ENCODE measurements at places on chromosomes 12 and 14.

GRCh38 chr12:94173660-94174265 lies 25.4 kb downstream of the PLXNC1 start:
- no peak for DNase-seq

DNA sequence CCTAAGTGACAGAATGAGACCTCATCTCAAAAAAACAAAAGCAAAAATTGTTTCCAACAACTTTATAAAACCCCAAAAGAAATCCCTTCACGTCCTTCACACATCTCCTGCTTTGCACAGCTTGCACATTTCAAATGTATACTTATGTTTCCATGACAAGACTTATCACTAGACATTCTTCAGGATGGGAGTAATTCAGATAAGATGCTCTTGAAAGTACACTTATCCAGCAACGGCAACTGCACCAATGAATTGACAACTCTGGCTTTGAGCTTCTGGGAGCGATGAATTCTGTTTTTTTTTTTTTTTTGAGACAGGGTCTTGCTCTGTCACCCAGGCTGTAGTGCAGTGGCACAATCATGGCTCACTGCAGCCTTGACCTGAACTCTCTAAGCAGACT lies 30.8 kb upstream of the AKAP5 start:
- DNase-seq = no peak

DNA sequence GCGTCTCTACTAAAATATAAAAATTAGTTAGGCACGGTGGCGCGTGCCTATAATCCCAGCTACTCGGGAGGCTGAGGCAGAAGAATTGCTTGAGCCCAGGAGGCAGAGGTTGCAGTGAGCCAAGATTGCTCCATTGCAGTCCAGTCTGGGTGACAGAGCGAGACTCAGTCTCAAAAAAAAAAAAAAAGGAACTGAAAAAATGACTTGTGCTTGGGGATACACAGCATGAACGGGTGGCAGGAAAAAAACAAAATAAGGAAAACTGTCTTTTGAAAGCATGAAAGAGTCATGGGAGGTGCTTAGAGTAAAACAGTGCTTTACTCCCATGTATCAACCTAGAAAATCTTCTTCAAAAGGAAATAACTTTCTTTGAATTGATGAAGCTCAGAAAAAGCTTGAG lies 80.8 kb downstream of the TMTC1 start:
- DNase-seq = no peak

DNA sequence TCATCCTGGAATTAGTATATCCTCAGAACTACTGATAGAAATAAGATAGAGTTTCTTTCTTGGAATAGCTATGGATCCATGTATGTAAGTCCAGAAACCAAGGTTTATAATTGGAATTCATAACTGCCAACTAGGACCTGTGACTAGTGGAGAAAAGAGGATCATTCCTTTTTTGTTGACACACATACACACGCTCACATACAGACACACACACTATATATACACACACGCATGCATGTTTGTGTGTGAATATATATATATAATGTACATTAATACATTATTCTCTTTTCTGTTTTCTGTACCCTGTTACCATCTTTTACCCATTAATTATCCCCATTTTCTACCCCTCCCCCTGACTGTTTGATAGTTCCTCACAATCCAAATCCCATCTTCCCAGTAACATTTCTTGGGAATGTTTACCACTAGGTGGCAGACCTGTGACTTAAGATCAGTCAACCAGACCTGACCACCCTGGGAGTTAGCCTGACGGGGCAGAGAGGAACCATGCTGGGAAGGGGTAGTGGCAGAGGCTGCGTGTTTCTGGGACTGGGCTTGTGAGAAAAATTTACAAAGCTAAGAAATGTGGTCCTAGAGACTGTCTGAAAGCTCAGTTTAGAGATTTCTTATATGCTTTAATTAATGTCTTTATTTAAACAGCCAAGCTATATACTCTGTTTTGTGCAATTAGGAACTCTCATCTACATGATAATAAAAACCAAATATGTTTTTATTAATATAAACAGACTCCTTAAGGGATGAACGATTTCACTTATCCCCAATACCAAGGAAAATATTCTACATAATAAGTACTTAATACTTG lies 308.0 kb downstream of the PPFIA2 start:
- no peak for DNase-seq

DNA sequence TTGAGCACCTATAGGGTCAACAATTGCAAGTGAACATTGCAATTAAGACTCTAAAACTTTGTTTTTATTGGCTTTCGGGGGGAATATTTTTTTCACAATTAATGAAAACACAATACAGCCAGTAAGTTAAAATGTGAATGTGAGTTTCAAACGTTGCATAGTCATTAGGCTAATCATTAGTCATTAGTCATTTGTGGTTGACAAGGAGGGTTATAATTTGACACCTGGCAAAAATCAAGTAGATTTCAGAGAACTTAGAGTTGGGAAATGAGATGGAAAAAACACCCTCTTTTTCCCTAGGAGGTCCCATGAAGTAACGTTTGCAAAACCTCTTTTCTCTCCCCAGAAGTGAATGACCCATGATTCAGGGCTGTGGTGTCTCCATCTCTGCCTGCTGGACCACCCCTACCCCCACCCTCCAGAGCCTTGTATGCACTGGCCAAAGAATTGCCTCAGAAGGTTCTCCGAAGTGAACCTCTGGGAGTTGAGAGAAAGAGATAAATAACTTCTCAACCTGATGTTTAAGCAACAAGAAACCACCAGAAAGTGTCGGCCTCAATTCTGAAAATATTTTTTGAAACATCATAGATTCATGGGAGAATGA lies 196.3 kb downstream of the PAX9 start:
- no peak for DNase-seq

DNA sequence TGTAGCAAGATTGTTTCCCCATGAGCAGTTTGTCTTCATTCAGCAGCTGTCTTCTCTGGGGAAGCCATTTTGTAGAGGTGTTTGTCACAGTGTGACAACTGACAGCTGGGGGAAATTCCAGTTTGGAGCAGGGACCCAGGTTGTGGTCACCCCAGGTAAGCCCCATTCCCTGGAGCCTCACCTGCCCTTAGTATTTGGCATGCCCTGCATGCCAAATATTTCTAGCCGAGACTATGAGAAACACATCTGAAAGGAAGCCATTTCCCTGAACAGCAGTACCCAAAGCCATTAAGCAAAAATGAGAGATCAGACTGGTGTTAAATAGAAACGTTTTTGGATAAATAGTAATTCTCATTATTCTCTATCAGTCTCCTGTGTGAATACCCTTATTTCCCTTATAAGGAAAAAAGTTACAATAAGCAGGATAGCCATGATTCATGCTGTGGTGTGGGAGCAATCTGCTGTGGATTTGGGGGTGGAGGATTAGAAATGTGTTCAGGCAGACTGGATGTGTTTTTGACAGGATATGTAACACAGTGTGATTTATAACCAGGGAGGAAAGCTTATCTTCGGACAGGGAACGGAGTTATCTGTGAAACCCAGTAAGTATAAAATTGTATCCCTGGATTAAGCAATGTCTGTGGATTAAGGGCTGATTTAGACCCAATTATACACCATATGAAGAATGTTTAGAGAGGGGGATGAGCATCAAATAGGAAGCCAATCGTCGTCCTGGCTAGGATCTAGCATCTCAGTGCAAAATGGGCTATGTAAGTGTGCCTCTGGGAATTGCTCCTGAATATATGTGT lies 68.9 kb downstream of the DAD1 start:
- DNase-seq = no peak

DNA sequence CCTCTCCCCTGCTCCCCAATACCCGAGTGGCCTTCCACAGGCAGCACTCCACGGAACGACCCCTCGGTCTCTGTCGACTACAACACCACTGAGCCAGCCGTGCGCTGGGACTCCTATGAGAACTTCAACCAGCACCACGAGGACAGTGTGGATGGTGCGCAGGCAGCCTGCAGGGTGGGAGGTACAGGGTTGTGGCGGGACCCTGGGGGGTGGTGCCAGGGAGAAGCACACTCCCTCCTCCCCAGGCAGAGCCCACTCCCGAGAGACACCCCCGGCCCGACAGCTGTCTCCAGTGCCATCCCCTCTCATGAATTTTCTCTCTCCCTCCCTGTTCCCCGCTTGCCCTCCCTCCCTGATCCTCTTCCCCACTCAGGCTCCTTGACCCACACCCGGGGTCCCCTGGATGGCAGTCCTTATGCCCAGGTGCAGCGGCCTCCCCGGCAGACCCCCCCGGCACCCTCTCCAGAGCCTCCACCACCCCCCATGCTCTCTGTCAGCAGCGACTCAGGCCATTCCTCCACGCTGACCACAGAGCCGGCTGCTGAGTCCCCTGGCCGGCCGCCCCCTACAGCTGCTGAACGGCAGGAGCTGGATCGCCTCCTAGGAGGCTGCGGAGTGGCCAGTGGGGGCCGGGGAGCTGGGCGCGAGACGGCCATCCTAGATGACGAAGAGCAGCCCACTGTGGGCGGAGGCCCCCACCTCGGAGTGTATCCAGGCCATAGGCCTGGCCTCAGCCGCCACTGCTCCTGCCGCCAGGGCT lies 9.0 kb downstream of the TNS2 start:
- peak; percentile 44 for DNase-seq

GRCh38 chr14:88247228-88247627 lies 75.8 kb downstream of the KCNK10 start:
- DNase-seq = no peak

GRCh38 chr12:111454716-111455447 lies 49.2 kb downstream of the SH2B3 start:
- DNase-seq = peak; percentile 33

DNA sequence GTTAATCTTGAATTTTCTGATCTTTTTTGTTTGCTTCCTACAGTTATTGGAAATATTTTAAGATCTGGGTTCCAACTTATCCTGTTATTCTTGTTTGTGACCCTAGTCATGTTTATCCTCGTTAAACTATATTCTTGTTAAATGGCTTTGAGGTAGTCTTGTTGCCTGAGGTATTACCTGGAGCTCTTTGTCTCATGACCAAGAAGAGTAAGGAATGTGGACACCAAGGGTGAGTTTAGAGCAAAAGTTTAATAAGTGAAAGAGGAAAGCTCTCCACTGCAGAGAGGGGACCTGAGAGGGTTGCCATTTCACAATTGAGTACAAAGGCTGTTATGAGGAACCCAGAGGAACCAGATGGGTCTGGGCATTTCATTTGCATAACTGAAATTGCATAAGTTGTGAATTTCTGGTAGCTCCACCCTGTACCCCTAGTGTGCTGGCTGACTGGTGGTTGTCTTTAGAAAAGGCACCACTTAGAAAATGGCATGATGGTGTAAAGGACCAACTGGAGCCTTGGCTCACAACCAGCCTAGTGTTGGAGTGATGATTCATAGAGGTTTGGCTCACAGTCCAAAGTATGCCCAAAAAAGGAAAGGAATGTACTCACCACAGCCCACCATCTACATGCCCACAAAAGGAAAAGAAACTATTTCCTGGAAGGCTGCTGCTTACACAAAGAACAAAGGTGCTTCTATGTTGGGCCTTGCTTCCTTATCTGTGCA lies 36.7 kb upstream of the RESF1 start:
- no peak for DNase-seq

- no peak for DNase-seq
Observed at GRCh38 chr12:795305-795704, 42.9 kb downstream of the WNK1 start.

- no peak for DNase-seq
Observed at GRCh38 chr12:59007620-59008019, 87.3 kb upstream of the LRIG3 start.

- DNase-seq = no peak
Observed at GRCh38 chr14:32201816-32202490, at the start of gene RNU6-7. RNU6-7 (plus strand) TSS chr14:32202045.

DNA sequence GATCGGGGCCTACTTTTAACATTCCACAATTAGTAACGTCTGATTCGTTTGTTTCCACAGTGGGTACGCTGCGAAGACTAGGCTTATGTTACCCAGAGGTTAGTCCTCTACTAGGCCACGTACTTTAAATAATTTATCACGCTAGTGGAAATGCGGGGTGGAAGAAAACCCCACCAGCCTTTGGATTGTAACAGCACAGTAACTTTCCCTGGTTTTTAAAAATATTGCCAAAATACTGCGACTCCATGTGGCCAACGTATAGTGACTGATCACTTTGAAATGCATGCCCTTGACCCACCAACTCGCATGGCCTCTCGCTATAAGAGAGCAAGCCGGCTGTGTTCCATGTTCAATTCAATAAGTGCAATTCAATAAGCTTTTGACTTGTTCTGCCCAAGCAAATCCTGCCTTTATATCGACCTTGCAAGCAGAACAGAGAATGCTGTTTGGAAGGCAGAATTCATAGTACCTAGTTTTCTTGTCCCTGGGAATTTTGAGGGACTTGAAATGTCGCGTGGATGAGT lies 882 bp upstream of the GTF2A1 start:
- no peak for DNase-seq

- DNase-seq = no peak
Observed at GRCh38 chr14:57822081-57822480, 43.8 kb downstream of the SLC35F4 start.

DNA sequence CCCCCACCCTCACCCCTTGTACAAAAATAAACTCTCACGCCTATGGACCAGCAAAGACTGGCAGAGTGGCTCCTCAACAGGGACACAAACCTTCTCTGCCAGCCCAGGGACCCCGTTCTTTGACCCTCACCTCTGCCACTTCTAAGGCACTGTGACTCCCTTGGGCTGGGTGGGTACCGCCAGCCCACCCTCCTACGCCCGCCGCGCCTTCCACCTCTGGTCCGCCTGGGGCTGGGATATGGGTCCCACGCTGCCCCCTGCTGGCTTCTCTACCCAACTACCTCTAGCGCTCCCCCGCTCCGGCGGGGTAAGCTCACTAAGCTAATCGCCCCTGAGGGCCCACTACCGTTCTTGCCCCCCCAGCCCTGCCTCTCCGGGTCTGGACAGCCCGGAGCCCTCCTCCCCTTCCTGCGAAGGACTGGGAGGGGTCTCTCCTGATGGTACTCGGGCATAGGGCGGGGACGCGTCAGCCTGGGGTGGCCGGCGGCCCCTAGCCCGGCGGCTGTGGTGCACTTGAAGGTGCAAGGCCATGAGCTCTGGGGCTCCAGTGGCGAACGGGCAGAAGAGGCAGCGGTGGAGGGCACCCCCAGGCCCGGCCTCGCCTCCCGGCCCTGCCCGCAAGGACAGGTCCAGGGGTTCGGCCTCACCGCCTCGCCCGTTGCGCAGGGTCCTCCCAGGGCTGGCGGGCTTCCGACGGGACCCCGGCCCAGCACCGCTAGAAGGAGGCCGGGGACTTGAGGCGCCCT lies 8.1 kb downstream of the ZNF219 start:
- DNase-seq = no peak

DNA sequence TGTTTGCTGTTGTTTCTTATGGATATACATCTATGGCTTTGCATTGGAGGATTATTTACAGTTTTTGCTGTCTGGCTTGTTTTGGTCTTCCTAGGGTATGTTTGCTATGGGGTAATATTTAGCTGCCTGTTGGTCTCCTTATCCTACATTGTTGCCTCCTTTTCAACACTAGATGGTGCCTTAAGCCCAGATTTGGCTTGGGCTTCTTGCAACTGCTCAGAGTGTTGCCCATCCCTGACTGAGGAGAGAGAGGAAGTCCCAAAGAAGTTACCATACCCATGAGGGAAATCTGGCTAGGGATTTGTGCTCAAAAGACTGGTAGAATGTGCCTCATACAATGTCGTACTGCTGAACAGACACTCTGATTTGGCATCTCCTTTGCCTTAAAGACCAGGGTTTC lies 94.6 kb upstream of the MUCL1 start:
- DNase-seq = no peak

GRCh38 chr14:94383777-94384176 lies 4.6 kb downstream of the SERPINA1 start:
- peak; percentile 8 for DNase-seq

Data from ureter (tissue), 1 donor.